Endothelial cell (in vitro differentiated cells): ENCODE measurements at places on chromosomes 5 and 9.

- no peak for DNase-seq
These were observed 136.7 kb downstream of the MACROH2A1 start for GRCh38 chr5:135262364-135262763.

DNA sequence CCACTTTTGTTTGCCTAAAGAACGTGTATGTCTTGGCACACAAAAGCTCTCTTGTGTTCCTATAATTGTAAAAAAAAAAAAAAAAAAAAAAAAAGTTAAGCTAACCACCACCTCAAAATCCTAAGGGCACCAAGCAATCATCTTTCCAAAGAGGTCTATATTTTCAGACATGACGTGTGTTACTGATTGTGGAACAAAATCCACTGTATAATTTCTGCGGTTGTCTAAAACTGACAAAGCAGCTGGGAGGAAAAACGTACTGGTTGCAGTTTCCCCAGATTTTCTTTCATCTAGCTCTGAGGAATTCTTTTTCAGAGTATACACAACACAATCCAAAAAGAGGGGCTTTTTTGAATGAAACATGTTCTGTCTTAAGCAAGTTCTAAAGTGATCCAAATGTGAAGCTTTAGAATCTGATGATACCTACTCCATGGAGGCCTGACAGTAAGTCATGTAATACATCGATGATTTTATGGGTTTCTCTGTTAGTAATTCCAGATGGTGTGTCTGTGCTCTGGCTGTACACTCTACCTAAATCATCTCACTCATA, 375.6 kb upstream of the NUDT12 start:
- DNase-seq, result no peak

GRCh38 chr5:126054577-126055347, 368.4 kb upstream of the GRAMD2B start:
- DNase-seq, result no peak

DNA sequence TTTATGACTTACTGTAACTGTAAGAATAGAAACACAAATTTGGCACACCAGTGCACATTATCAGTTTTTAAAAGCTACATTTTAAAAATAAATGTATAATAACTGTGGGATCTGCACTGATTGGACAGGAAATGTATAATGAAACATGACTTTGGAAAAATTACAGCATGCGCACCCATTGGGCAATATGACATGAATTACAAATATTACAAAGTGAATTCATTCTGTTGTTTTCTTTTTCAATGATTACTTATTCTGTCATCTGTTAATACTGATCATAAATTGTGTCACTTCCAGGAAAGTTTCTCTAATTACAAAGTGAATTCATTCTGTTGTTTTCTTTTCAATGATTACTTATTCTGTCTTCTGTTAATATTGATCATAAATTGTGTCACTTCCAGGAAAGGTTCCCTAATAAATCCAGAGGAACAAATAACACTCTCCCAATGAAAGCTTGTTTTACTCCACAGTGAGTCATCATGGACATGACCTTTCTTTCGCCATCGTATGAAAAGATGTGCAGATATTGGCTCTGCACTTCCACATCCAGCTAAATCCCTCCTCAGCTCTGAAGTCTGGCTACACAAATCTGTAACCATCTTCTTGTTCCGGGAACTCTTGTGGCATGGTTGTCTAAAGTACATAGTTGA, 297.0 kb upstream of the HAPLN1 start:
- no peak for DNase-seq
